ENCODE measurements at places on chromosomes 5 and 9. TPM values are rescaled to one million over a fixed set of nuclear protein-coding genes. Genes with fewer than 3 reads are reported as not detected.

DNA sequence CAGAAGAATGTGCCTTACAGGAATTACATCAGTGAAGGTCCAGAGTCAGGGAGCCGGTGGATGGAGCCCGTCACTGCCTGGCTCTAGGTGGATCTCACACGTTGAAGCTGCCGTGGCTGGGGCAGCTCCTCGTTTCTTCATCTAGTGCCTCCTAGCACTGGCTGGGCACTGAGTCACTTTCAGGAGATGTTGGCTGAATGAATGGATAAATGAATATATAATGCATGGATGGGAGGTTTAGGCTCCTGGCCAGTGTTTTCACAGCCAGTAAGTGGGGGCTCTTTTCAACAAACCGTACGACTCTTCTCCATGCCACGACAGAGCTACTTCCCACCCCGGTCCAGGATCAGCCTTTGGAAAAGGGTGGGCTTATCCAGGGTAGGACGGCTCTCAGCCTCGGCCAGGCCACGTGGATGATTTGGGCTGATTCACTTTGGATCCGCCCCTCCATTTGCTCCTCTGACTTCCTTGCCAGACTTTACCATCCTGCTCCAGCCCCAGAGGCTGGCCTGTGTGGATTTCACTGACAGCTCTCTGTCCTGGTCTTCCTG, 1.3 kb upstream of the SH3PXD2B start:
- no peak for DNase-seq

GRCh38 chr5:109485030-109485429, 75.3 kb upstream of the PJA2 start:
- peak; percentile 73 for DNase-seq

DNA sequence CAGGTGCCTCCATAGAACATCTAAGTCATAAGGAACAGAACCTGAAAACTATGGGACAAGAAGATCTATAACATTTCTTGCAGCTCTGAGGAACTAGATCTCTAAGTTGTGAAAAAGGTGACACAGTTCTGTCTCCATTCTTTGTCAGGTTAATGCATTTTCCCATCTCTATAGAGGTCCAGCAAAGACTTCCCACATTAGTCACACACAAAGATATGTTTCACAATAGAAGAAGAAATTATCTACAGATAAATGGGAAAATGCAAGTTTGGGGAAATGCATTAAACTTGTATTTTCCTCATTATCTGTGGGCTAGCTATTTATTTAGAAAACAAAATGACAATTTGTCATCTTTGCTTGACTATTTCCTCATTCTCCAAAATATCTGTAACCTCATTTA, 458.6 kb upstream of the PAPPA start:
- DNase-seq = no peak

- no peak for DNase-seq
Measured at GRCh38 chr9:14748373-14748772, 25.8 kb upstream of the CER1 start.

The CNTNAP3B gene
- 13.0 TPM for polyA plus RNA-seq
